Kidney tubule cell (primary cell): ENCODE measurements at places on chromosomes 11 and 22.

GRCh38 chr22:26708256-26709009 is 51.0 kb downstream of the MIAT start:
- no peak for DNase-seq

GRCh38 chr11:12884751-12885318 is 124.3 kb upstream of the RASSF10 start:
- no peak for DNase-seq

- DNase-seq, result no peak
Measured at GRCh38 chr22:35578836-35579575, 38.1 kb downstream of the MB start.

GRCh38 chr11:69642913-69643632 is 2.1 kb downstream of the CCND1 start:
- DNase-seq, result peak; percentile 79

GRCh38 chr22:48857202-48857805 is 970.4 kb downstream of the BRD1 start:
- no peak for DNase-seq

GRCh38 chr11:129141748-129142523 is 50.2 kb downstream of the ARHGAP32 start:
- DNase-seq, result peak; percentile 2

DNA sequence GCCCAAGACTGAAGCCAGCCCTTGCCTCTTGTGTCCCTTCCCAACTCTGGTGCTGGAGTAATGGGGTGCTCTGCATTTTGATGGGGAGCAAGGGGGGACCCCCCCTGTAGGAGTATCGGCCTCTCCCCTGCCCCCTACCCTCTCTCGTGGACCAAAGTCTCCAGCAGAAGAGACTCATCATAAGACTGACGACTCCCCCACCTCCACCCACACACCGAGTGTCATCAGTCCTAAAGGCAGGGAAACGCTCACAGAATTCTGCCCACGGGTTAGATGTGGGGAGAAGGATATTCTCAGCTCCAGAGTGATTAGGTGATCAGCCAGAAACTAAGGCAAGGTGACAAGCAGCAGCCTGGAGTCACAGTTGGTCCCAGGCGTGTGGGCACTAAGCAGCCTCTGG is 38.8 kb downstream of the PPP2R1B start:
- DNase-seq, result no peak

DNA sequence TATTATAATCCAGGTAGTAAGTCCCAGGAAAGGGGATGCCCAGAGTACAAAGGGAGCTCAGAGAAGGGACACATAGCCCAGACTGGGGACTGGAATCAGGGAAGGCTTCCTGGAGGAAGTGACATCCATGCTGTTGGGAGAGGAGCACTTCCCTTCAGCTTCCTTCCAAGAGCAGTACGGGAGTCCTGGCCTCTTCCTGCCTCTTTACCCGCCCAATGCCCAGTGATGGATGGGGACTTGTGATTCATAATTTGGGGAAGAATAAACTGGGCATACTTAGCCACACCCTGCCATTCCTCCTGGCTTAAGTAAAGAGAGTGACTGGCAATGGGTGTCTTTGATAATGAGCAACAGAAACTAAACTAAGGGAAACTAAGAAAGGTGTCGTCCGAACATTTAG is 11.5 kb downstream of the C11orf91 start:
- peak; percentile 87 for DNase-seq

DNA sequence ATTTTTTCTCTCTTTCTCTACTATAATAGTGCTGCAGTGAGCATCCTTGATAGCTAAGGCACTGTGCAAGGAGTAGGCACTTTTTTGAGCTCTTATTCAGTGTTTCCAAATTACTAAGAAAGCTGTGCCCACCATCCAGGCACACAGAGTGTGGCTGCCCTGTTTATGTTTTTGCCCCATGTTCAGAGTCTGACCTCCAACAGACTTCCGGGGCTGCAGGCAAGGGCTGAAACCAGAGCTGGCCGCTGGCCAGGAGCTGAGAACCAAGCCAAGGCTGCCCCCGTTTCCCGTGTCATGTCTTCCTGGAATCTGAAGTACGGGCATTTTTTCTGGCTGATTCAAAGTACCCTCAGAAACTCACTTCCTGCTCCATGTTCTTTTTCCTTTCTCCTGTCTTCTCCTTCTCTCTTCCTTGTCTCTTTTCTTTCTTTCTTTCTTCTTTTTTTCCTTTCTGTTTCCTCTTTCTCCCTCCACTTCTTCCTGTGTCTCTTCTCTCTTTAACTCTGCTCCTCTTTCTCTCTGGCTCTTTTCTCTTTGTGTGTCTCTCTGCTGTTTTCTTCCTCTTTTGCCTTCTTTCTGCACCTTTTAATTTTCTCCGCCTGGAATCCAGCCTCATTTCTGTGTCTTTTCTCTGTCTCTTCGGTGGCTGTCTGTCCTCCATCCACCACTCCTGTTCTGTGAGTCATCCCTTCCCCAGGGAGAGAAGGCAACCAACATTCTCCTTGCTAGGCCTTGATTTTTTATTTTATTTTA is 17.0 kb upstream of the KCTD14 start:
- peak; percentile 93 for DNase-seq

DNA sequence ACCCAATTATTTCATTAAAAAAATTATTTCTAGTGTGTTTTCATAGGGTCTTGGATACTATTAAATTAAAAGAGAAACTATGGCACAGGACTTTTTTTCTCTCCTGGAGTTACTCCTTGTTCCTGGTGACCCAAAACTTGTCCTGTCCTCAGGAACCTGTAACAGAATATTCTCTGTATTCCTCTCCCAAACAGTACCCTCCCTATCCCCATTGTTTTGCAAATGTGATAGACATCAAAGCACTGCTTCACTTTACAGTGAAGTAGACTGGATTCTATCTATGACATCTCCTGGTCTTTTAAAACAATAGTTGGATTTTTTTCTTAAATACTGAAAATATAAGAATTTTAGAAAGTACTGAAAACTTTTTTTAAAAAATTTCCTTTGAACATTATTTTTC is 37.2 kb downstream of the FAR1 start:
- no peak for DNase-seq

GRCh38 chr11:17343257-17343656 is 8.3 kb upstream of the NCR3LG1 start:
- no peak for DNase-seq
